ENCODE measurements at places on chromosomes 6 and 20. TPM values are rescaled to one million over a fixed set of nuclear protein-coding genes. Genes with fewer than 3 reads are reported as not detected.

The TNXB gene
- polyA plus RNA-seq, result 0.06 TPM

DNA sequence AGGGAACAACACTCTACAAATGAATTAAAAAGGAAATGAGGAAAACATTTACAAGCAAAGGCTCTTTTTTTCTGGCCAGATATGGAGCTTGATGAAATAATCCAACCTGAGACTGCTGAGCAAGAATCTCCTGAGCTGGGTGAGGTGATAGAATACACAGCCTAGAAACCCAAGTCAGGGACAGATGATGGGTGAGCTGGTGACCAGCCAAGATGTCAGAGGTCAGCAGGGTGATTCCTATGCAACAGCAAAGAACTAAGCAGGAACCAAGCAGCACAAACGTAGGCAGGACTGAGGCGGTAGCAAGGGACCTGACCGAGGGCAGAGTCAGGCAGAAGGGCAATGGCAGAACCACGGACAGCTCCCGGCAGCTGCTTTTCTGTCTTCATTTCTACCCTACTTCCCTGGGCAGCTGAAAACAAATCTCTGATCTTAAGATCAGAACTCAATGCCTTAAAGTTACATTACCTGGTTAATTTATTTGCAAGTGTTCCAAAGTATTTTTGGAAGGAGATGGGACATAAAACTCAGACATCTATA lies 75.1 kb downstream of the CDC40 start:
- H3K36me3 ChIP-seq, result no peaks in the 10 kb centered on the region
- no peak overlapping the region for H3K4me3 ChIP-seq
- no peak for DNase-seq
- no peak overlapping the region for H3K27ac ChIP-seq
- no peaks in the 10 kb centered on the region for H3K4me1 ChIP-seq

DNA sequence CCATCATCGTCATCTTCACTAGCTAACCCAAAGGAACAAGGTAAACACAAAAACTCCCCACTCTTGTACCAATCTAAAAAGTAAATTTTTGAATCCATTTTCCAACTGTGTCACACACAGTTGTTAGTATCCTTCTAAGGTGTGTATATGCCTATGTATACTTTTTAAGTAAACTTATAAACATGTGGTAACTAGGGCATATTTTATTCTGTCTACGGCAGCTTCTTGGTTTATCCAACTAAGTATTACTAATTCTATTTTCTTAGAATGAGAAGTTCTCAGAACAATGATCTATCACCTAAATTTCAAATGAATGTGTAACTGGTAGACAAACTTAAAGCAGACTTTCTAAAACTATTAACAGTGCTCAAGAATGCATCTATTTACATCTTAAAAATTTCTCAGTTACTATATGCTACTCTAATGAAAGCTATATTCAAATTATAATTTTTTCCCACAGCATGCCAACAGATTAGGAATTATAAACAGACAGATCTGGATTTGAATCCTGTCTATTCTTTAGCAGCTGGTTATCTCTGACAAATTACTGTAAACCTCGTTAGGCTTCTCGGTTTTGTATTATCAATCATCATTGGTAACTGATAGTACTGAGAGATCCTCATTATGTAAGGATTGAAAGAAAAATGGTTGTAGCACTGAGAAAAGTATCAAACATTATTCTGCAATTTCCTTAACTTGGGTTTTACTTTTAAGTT lies 1.8 kb upstream of the PLN start:
- no peak overlapping the region for H3K4me3 ChIP-seq
- no peak overlapping the region for H3K27ac ChIP-seq

GRCh38 chr6:4280031-4280430 lies 144.7 kb upstream of the ECI2 start:
- H3K4me3 ChIP-seq, result no peak overlapping the region
- no peak for DNase-seq
- H3K27ac ChIP-seq, result peak overlapping the region; percentile 89
- H3K27me3 ChIP-seq, result no peaks in the 10 kb centered on the region
- H3K36me3 ChIP-seq, result no peaks in the 10 kb centered on the region

GRCh38 chr20:38757145-38757775 lies 9.0 kb downstream of the ACTR5 start:
- H3K27ac ChIP-seq, result no peak overlapping the region
- H3K4me3 ChIP-seq, result no peak overlapping the region
- no peak for DNase-seq
- H3K4me1 ChIP-seq, result no peaks in the 10 kb centered on the region
- H3K27me3 ChIP-seq, result no peaks in the 10 kb centered on the region

The PPP1R16B gene
- not detected for polyA plus RNA-seq

GRCh38 chr6:156269751-156270369 lies 507.3 kb upstream of the ARID1B start:
- DNase-seq, result no peak
- H3K27me3 ChIP-seq, result no peaks in the 10 kb centered on the region
- H3K4me1 ChIP-seq, result no peaks in the 10 kb centered on the region
- H3K27ac ChIP-seq, result no peak overlapping the region
- H3K36me3 ChIP-seq, result no peaks in the 10 kb centered on the region
- no peak overlapping the region for H3K4me3 ChIP-seq

DNA sequence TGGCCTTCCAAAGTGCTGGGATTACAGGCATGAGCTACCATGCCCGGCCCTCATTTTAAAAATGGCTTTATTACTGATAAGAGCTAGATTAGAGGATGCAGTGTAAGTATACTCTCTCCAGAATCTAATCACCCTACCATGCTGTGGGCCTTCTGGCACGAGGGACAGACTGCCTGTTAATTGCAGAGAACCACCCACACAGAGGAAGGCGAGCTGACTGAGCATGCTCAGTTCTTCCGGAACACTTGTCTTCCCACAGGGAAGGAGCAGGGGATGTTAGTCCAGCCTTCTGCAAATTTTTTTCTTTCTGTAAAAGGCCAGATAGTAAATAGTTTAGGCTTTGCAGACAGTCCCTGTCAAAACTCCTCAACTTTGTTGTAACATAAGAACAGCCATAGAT lies 48.9 kb downstream of the ALDH5A1 start:
- H3K27ac ChIP-seq, result no peak overlapping the region
- H3K4me1 ChIP-seq, result no peaks in the 10 kb centered on the region
- no peaks in the 10 kb centered on the region for H3K27me3 ChIP-seq

The RAD21L1 gene
- not detected for polyA plus RNA-seq

The OPRL1 gene
- polyA plus RNA-seq, result 0.25 TPM

GRCh38 chr6:21061892-21062291 lies 527.6 kb downstream of the CDKAL1 start:
- H3K27ac ChIP-seq, result no peak overlapping the region

- H3K27ac ChIP-seq, result no peak within 1 kb of the TSS
- peaks cover 31% of the 10 kb centered on the region for H3K27me3 ChIP-seq
- no peak for DNase-seq
- peak within 1 kb of the TSS; percentile 33 for H3K4me3 ChIP-seq
- no peaks in the 10 kb centered on the region for H3K36me3 ChIP-seq
- H3K4me1 ChIP-seq, result no peaks in the 10 kb centered on the region
Measured at GRCh38 chr6:116764961-116765841, at the start of gene FAM162B. FAM162B (minus strand) TSS chr6:116765719; CDS start chr6:116765576, 143 bp downstream.

The NAPB gene
- 11.6 TPM for polyA plus RNA-seq

The GSTA2 gene
- polyA plus RNA-seq, result not detected

GRCh38 chr20:56566621-56567020 lies 33.6 kb downstream of the FAM209B start:
- no peak overlapping the region for H3K4me3 ChIP-seq
- no peaks in the 10 kb centered on the region for H3K4me1 ChIP-seq
- H3K36me3 ChIP-seq, result no peaks in the 10 kb centered on the region

- no peaks in the 10 kb centered on the region for H3K27me3 ChIP-seq
- no peak overlapping the region for H3K4me3 ChIP-seq
- DNase-seq, result no peak
- H3K27ac ChIP-seq, result no peak overlapping the region
- H3K4me1 ChIP-seq, result no peaks in the 10 kb centered on the region
Measured at GRCh38 chr6:116326996-116327395, 43.8 kb upstream of the DSE start.

The STX11 gene
- polyA plus RNA-seq, result 0.28 TPM

- DNase-seq, result no peak
- no peaks in the 10 kb centered on the region for H3K36me3 ChIP-seq
- no peaks in the 10 kb centered on the region for H3K4me1 ChIP-seq
- H3K27me3 ChIP-seq, result no peaks in the 10 kb centered on the region
- no peak overlapping the region for H3K4me3 ChIP-seq
Measured at GRCh38 chr6:129448965-129449364, 261.0 kb downstream of the ARHGAP18 start.

DNA sequence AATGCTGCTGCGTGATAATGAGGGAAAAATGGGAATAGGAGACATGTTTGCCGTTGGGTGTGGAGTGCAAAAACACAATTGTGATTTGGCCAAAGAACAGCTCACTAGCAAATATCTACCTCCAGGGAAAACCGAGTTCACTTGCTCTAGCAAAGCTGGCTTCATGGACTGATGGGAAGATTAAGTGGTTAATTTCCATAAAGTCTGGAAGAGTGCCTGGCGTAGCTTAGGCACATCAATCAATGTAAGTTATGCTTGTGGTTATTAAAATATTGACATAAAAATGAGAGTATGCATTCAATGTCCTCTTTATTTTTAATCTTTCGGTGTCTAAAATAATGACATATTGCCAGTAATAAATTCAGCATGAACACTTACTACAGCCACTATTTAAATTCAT lies 267.5 kb downstream of the SMOC2 start:
- H3K27ac ChIP-seq, result no peak overlapping the region
- DNase-seq, result no peak
- no peak overlapping the region for H3K4me3 ChIP-seq
- no peaks in the 10 kb centered on the region for H3K36me3 ChIP-seq

The ME1 gene
- 16.7 TPM for polyA plus RNA-seq

The PDE10A gene
- not detected for polyA plus RNA-seq

The KCNQ2 gene
- not detected for polyA plus RNA-seq

The PPP1R3D gene
- polyA plus RNA-seq, result 2.8 TPM

GRCh38 chr6:81557811-81558210 lies 194.7 kb downstream of the TENT5A start:
- no peaks in the 10 kb centered on the region for H3K36me3 ChIP-seq
- no peaks in the 10 kb centered on the region for H3K4me1 ChIP-seq
- no peaks in the 10 kb centered on the region for H3K27me3 ChIP-seq
- no peak overlapping the region for H3K4me3 ChIP-seq
- no peak for DNase-seq
- no peak overlapping the region for H3K27ac ChIP-seq
